ENCODE measurements at places on chromosomes 16 and 17.

GRCh38 chr17:178292-179065 is 3.0 kb downstream of the DOC2B start:
- DNase-seq, result no peak

GRCh38 chr16:84119368-84119767 is 2.6 kb upstream of the MBTPS1 start:
- DNase-seq, result no peak

GRCh38 chr16:46986896-46987295 is 13.4 kb upstream of the DNAJA2 start:
- no peak for DNase-seq

GRCh38 chr16:74080311-74080710 is 216.3 kb upstream of the PSMD7 start:
- DNase-seq, result no peak

- no peak for DNase-seq
Observed at GRCh38 chr17:49086649-49087048, 45.9 kb upstream of the B4GALNT2 start.

GRCh38 chr17:61307905-61308886 is 91.4 kb upstream of the TBX2 start:
- no peak for DNase-seq

DNA sequence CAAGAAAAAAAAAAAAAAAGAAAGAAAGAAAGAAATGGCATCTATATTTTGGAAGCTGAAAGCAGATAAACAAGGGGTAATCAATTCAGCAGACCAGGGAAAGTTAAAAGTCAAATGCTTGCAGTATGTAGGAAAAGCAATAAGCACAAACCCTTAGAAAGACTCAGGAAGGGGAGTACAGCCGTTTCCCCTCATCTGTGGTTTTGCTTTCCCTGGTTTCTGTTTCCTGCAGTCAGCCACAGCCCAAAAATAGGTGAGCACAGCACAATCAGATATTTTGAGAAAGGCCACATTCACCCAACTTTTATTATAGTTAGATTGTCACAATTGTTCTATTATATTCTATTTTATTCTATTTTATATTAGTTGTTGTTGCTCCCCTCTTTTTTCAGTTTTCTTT is 14.4 kb upstream of the ALOX12 start:
- no peak for DNase-seq

DNA sequence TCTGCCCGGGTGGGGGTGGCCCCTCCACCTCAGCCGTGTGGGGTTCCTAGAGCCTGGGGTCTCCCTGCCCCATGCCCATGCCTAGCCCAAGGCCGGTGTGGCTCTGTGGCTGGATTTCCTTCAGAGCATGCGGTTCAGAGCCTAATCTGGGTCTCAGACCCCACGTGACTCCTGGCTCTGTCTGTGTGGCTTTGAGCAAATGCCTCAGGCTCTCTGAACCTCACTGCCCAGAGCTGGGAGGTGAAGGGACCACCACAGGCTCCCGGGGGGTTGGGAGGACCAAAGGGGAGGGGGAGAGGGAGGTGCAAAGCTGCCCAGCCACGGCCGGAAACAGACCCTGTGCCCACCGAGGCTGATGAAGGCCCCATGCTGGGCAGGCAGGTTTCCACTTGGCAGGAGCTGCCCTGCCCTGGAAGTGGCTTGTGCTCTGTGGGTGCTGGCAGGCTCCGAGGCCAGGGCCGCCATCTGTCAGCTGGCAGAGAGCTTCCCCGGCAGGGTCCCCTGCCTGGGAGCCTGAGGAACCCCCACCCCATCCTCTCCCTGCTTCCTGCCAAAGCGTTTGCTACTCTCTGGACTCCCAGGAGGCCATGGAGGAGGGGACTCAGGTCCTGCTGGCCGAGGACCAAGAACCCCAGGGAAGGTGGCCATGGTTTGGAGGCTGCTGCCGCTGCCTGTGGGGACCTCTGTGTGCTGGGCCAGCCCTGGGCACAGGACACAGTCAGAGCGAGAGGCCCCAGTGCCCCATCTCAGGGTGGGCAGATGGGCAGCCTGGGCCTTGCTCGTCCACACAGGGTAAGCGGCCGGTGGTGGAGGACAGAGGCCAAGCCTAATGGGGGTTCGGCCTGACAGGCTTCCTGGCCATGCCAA is 4.0 kb downstream of the CDH15 start:
- DNase-seq, result no peak

GRCh38 chr17:39012725-39013124 is 45.5 kb upstream of the FBXO47 start:
- DNase-seq, result no peak

DNA sequence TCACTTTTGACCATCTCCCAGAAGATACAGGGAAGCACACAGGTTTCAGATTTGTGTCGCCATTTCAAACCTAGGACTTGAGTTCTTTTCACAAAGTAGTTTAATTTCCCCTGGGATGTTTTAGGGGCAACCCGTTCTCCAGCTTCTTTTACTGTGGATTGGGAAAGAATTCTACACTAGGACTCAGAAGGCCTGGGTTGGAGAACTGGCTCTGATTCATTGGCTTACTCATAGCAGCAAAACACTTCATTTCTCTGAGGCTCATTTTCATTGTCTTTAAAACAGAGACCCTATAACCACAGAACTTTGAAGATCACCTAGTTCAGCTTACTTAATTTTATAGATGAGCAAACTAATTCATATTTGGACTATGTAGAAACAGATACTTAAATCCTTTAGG is 175.9 kb upstream of the SALL1 start:
- DNase-seq, result no peak

DNA sequence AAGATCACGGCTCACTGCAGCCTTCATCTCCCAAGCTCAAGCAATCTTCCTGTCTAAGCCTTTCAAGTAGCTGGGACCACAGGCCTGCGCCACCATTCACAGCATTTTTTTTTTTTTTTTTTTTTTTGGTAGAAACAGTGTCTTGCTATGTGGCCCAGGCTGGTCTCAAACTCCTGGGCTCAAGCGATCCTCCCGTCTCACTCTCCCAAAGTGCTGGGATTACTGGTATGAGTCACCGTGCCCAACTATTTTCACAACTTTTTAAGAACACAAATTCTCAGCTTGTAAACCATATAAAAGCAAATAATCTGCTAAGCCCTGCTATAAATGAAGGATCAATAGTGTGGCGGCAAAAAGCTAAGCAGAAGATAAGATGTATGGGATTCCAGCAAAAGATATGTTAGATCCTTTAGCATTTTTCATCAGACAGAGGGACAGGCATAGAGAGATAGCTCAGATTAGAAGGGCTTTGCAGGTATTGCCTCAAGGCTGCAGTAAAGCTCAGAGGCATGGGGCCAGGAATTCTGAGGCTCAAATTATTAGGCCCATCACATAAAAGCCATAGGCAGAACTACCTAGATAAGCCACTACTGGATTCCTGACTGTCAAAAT is 55.1 kb downstream of the EMP2 start:
- DNase-seq, result no peak

- DNase-seq, result no peak
Observed at GRCh38 chr16:3732171-3732570, 14.8 kb upstream of the TRAP1 start.

DNA sequence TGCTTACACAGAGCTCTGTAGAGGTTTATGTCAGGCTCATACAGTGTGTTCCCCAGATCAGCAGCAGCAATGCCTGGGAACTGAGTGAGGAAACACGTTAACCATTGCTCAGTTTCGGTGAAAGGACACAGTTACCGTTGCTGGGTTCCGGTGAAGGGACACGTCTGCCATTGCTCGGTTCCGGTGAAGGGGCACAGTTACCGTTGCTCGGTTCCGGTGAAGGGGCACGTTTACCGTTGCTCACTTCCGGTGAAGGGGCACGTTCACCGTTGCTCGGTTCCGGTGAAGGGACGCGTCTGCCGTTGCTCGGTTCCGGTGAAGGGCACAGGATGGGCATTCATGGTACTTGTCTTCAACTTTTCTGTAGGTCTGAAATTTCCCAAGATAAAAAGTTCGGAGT is 81.7 kb downstream of the MRM3 start:
- no peak for DNase-seq

GRCh38 chr16:81723098-81723723 is 55.9 kb upstream of the PLCG2 start:
- DNase-seq, result no peak

GRCh38 chr16:86382067-86382773 is 128.1 kb upstream of the FOXF1 start:
- DNase-seq, result no peak

GRCh38 chr17:39716073-39716818 is 14.1 kb downstream of the MIEN1 start:
- DNase-seq, result no peak

DNA sequence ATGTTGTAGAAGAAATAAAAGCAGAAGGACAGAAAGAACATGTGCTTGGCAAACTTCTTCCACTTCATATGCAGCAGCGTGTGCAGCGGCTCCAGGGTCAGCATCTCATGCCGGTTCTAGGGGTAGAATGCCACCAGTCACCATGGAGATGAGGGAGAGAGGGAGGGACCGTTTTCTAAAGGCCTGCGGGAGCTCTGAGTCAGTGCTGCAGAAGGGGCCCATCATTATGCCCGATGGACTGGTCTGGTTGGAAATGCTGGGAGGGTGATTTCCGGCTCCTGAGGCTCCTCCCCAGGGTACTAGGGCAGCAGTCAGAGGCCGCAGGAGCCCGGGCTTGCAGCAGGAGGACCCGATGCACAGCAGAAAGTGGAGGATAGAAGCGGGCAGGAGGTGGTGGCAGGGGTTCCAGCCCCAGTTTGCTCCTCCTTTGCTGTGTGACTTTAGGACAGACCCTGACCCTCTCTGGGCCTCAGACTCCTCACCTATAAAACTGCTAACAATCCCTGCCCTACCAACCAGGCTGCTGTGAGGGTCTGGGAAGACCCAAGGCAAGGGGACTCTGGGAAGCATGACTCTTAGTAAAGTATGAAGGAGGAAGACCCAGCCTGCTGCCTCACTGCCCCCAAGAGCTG is 28.6 kb downstream of the TRPV3 start:
- DNase-seq, result no peak

GRCh38 chr17:16488186-16488967 is 3.6 kb downstream of the LRRC75A start:
- no peak for DNase-seq

DNA sequence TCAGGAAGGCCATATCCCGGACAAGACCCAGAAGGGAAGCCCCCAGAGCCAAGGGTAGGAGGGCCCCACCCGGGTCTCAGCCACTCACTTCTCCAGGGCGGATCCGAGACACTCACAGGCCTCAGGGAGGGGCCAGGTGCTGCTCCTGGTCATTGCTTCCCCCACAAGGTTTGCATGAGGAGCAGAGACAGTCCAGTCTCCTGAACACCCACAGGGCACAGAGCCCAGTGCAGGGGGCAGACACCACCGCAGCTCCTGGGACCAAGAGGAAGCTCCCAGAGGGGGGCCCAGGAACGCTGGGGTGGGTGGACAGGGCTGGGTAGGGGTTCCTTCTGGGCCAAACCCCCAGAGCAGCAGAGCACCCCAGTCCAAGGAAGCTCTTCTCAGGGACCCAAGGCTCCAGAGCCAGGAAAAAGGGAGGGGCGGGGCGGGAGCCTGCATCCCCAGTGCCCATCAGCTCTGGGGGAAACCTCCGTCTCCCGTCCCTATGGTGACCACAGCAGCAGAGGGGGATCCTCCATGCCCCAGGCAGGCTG is 709 bp upstream of the MRPL28 start:
- DNase-seq, result no peak

DNA sequence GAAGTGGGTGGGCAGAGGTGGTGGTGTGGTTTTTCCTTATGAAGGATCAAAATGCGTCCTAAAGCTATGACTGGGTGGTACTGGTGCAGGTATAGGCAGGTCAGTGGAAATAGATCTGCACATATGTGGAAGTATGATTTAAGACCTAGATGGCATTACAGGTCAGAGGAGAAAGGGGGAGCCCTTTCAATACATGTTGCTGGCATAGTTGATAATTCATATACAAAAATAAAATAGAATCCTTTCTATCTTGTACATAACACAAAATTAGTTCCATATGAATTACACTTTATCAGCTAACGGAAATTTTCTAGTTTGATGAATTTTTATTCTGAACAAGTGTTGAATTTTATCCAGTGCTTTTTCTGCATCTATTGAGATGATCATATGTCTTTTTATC is 20.8 kb upstream of the PIK3R5 start:
- DNase-seq, result no peak

DNA sequence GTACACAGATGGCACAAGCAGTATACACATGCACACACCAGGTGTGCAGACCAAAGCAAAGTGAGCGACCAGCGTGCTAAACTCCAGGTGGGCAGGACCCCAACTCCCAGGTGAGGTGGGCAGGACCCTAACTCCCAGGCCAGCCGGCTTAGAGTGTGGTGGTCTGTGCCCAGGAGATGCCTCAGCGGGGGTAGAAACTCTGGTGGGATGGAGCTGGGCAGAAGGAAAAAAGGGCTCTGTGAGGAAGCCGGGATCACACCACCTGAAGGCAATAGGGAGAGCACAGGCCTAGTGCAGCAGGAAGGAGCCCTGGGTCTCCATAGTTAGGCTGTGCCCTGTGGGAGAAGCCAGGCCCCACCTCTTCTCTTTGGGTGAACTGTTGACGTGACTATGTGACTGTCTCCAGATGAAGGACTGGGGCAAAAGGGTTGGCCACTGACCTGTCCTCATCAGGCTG is 1.6 kb upstream of the FOXJ1 start:
- DNase-seq, result no peak

GRCh38 chr16:75446416-75446815 is 13.1 kb upstream of the CFDP1 start:
- DNase-seq, result no peak

DNA sequence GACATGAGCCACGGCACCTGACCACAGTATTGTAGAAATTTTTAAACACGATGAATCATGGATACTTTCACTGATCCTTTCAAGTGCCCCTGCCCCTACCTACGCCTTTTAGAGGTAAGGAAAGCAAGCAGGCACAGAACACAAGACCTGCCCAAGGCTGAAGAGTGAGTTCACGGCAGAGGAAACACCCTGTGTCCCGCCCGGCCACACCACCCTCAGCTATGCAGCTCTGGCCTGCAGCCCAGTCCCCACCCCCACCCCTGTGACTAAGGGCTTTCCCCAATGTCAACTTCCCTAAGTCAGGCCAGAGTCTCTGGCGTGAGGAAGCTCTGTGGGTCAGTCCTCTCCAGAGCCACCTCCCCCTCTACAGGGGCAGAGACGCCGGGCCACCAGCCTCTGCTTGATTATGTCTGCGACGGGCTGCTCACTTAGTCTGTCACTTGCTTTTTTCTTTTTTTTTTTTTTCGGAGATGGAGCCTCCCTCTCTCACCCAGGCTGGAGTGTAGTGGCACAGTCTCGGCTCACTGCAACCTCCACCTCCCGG is 8.4 kb downstream of the SLC16A5 start:
- no peak for DNase-seq

DNA sequence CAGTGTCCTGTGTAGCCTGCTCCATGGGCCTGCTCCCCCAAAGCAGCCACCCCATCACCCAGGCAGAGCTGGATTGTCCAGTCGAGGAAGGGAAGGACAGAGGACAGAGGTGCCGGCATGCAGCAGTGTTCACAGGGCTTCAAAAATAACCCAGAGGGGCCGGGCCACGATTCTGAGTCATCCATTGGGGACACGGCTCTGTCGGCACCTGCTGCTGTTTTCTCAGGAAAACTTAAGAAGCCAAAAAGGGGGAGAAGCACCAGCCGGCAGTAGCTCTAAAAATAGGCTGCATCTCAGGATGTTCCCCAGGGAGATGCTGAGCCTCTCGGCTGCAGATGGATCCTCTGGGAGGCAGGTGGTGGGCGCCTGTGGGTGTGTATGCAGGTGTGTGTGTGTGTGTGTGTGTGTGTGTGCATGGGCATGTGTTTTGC is 1.6 kb downstream of the CA7 start:
- DNase-seq, result no peak

- DNase-seq, result no peak
Observed at GRCh38 chr17:58759522-58759921, 3.9 kb downstream of the PPM1E start.
